Mononuclear cell (primary cell): ENCODE measurements at places on chromosomes 7 and 10. TPM values are rescaled to one million over a fixed set of nuclear protein-coding genes. Genes with fewer than 3 reads are reported as not detected.

ACSM6 gene
- total RNA-seq, result not detected

SFTPD gene
- not detected for total RNA-seq

SRPK2 gene
- total RNA-seq, result 41.9 TPM

PDIA4 gene
- 34.9 TPM for total RNA-seq

BTBD16 gene
- not detected for total RNA-seq

ZNF736 gene
- total RNA-seq, result 31.3 TPM

NUDT5 gene
- 10.8 TPM for total RNA-seq

MGAM2 gene
- 0.10 TPM for total RNA-seq
